Lung microvascular endothelial cell (primary cell): ENCODE measurements at places on chromosomes 4 and X. TPM values are rescaled to one million over a fixed set of nuclear protein-coding genes. Genes with fewer than 3 reads are reported as not detected.

- no peak for DNase-seq
Measured at GRCh38 chrX:13064599-13065143, 20.3 kb upstream of the FAM9C start.

The EPGN gene
- under 0.01 TPM in 1 of 2 replicates, not detected in the other for total RNA-seq

DNA sequence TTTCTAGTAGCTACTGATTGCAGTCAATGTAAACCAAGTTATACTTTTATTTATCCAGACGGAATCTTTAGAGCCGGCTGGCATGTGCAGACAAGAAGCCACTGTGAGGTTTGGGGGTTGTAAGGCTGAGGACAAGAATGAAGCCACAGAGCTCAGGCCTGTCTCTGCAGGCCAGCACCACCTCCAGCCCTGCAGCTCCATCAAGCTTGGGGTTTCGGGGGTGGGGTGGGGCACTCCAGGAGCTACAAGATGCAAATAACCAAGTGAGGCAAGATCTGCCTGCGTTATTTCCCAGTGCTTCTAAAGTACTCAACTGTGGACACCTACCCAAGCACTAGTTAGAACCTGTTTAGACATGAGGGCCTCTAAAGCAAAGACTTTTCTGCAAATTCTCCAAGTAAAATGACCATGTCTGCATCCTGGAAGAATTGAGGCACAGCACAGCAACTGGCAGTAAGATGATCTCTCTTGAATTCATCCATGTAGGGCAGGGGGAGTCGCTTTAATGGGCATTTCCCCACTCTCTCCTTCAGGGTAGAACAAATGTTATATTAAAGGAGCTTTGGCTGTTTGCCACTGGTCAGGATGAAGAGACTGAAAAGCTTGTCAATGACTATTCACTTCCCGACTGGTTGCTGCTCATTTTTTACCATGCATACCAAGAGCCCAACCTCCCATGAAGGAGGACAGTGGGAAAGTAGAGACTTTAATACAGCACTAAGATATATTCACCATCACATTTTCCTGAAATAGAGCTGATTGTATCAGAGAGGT lies 222.5 kb downstream of the MGST2 start:
- peak; percentile 50 for DNase-seq

The TENT5D gene
- total RNA-seq: not detected in 2 replicates

DNA sequence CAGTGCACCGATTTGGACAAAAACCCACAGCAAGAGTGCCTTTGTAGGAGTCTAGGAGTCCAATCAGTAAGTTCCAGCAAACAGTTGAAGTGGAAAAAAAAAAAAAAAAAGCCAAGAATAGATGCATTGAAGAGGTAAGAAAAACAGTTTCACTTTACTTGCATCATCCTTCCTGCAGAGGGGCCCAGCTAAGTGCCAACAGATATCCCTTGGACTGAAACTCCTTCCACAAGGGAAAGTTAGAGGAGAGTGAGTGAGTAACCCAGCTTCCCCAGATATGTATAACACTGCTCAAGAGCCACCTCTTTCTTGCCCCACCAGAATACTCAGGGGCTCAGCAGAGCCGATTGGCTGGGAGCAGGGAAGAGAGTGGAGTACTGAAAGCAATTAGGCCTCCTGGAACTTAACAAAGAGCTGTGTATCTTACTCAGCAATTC lies 617.7 kb upstream of the SMIM31 start:
- DNase-seq: no peak

- no peak for DNase-seq
Measured at GRCh38 chrX:69104756-69105434, 60.4 kb downstream of the PJA1 start.
